ENCODE measurements at places on chromosomes 6 and 20.
A peak's percentile ranks its signal among the peaks of the same experiment; 100 is the strongest.

DNA sequence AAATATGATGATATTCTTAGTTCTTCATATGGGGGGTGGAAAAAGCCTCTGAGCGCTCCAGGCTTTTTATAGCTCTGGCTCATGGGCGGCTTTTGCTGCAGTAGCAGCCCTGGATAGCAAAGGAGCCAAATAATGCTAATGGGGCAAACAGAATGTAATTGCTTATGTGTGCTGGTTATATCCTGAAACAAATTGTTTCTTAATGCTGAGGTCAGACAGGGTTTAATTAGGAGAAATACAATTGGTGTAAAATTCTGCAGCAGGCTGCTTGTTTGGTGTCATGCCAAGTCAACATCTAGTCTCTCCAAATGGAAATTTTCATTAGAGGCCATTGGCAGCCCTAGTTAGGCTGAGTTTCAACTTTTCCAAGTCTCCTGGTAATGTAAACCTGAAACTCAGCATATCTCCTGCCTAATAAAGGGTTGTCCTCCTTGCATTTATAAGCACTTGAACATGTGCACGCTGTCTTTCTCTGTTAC lies 530.1 kb upstream of the NOX3 start:
- DNase-seq: no peak

DNA sequence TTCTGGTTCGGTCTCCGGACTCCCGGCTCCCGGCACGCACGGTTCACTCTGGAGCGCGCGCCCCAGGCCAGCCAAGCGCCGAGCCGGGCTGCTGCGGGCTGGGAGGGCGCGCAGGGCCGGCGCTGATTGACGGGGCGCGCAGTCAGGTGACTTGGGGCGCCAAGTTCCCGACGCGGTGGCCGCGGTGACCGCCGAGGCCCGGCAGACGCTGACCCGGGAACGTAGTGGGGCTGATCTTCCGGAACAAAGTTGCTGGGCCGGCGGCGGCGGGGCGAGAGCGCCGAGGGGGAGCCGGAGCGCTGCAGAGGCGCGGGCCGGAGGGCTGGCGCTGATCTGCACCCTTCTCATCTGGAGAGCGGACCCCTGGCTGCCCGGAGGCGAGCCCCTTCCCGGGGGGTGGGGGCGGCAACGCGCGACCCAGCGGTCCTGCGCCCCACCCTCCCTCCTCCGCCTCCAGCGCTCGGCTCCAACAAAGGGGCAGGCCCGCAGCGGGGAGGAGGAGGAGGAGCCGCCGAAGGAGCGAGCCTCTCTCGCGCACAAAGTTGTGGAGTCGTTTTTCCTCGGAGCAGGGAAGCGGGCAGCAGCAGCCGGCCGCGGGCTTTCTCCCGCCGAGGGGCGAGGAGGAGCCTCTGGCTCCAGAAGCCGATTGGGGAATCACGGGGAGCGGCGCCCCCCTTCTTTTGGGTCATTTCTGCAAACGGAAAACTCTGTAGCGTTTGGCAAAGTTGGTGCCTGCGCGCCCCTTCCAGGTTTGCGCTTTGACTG lies at the start of gene UTRN:
Gene UTRN (plus strand): TSS at position 553 of the 765 bp plus-strand sequence. CDS start 6,494 bp downstream, outside the sequence.
- peak; percentile 69 for DNase-seq

- no peak for DNase-seq
Observed at GRCh38 chr20:12875510-12875909, 133.3 kb upstream of the SPTLC3 start.

- DNase-seq: no peak
Observed at GRCh38 chr6:100923481-100924165, 42.5 kb upstream of the ASCC3 start.

DNA sequence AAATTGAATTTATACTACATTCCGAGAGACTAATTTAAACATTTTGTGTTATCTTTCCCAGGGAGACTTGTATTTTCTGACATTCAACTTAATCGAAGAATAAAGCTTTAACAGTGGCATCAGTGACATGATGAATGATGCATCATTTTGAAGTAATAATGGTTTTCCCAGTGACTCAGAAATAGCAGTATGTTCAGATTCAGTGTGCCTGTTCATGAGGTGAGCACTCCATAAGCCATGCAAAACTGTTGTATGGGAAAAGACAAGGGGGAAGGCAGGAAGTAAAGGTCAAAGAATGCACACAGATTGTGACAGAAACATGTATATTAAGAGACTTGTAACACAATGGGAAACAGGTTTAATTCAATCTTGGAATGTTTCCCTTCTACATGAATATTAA lies 1348.2 kb upstream of the GJE1 start:
- no peak for DNase-seq

- DNase-seq: no peak
Observed at GRCh38 chr6:39313526-39314272, 520 bp downstream of the KCNK17 start.

GRCh38 chr6:26158581-26159356 lies 71.5 kb downstream of the HFE start:
- no peak for DNase-seq

DNA sequence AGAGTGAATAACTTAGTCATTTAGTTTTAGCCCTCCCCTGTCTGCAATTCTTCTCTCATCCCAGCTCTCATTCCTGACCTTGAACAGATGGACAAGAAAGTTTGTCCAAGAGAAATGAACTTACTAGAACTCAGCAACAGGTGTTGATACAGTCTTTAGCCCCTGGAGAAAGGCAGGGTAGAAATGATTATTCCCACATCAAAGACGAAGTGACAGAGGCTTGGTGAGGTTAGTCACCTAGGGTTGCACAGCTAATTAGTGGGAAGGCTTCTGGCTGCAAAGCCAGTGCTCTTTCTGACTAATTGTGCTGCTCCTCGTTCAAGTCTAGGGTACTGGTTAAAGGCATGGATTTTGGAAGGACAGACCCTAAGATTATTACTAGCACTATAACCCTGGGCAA lies 4.5 kb downstream of the ZDHHC14 start:
- DNase-seq: no peak

DNA sequence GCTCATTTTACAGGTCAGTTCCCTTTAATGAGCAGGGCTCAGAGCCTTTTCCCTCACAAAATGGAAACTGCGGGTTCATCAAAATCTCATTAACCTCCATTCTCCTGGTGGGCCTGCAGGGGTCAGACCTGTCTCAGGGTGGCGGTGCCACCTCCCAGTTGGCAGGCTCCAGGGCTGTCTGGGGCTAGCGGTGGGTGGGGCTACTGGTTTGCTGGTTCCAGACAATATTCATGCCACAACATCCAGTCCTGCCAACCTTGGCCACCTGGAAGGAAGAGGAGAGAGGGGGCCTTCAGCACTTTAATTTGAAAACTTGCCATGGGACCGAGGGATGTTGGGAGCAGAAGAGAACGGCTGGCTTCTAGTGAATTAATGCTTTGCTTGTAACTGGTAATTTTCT lies 41.9 kb upstream of the CTNNBL1 start:
- no peak for DNase-seq

DNA sequence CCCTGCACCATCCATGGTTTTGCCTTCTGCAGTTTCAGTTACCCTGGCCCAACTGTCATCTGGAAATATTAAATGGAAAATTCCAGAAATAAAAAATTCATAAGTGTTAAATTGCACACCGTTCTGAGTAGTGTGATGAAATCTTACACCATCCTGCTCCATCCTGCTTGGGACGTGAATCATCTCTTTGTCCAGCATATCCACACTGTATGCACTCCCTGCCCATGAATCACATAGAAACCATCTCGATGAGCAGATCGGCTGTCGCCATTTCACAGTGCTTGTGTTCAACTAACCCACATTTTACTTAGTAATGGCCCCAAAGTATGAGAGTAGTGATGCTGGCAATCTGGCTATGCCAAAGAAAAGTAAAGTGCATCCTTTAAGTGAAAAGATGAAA lies 105.9 kb upstream of the ID4 start:
- DNase-seq: no peak

- no peak for DNase-seq
Observed at GRCh38 chr6:117396228-117396627, 29.5 kb downstream of the ROS1 start.

DNA sequence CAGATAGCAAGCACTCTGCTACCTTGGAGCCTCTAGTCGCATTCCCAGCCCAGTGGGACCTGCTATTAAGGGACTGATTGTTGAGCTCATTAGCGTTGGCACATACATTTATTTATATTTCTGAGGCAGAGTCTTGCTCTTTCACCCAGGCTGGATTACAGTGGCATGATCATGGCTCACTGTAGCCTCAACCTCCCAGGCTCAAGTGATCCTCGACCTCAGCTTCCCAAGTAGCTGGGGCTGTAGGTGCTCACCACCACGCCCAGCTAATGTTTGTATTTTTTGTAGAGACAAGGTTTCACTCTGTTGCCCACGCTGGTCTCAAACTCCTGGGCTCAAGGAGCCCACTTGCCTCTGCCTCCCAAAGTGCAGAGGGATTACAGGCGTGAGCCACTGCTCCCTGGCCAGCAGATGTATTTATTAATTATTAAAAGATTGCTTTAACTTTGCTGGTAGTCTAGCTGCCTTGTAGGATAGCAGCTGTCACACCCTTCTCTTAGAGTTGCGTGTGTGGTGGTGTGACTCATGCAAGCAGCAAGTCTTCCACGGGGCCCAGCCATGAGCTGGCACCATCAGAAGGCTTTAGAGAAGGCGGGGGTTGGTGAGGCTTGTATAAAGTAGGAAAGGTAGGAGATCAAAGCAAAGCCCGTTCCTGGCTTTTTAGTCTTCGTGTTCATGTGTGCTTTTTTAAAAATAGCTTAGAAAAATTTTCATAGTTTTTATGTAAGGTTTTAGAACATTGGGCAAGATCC lies 16.5 kb downstream of the ACTR5 start:
- DNase-seq: no peak

DNA sequence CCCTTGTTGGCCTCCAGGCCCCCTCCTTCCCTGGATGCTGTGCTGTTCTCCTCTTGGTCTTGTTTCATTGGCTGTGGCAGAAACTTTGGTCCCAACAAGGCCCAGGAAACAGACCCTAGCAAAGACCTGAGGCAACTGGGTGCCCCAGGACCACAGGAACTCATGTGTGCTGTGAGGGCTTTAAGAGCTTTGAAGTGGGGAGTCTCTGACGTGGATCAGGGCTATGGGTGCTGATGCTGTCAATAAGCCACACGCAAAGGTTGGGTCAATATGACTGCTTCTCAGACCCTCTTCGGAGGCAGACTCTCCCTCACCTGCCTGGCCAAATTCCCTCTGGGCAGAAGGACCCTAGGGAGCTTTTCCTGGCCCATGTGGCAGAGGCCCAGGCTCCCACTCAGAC lies 91.5 kb upstream of the MLN start:
- no peak for DNase-seq

DNA sequence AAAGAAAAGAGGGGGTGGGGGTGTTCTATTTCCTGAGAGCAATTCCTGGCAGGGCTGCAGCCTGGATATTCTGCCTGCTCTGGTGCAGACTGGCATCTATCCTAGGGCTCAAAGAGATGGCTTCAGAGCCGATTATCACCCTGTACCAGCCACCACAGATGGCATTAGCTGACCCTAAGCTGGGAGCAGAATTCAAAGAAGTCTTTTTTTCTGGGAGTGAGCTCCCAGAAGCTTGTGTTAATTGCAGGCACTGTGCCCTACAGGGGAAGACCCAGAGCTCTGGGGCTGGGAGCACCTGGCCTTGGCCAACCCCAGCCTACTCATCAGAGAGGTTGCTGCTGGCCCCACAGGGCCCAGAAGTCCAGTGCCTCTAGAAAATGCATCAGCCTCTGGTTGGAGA lies 85.9 kb downstream of the PXDC1 start:
- peak; percentile 37 for DNase-seq

- no peak for DNase-seq
Observed at GRCh38 chr6:44253307-44254101, 3.8 kb downstream of the SLC35B2 start.

- no peak for DNase-seq
Observed at GRCh38 chr20:64048402-64049044, 916 bp downstream of the SOX18 start.

DNA sequence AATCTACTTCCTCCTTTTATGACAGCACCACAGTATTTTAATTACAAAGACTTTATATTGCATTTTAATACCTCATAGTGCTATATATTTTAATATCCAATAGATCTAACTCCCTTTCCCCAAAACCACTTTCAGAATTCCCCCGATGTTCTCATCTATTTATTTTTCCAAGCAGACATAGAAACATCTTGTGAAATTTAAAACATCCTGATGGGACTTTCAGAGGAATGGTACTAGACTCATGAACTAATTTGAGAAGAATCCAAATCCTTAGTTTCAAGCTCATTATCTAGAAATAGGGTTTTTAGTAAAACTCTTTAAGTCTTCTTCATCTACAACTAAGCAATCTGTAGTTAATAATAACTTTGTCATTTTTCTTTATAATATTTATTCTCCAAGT lies 97.0 kb downstream of the TRERF1 start:
- DNase-seq: no peak

- no peak for DNase-seq
Observed at GRCh38 chr20:44342248-44342647, 5.4 kb downstream of the R3HDML start.

- DNase-seq: no peak
Observed at GRCh38 chr6:165417278-165417865, 108.0 kb upstream of the C6orf118 start.

DNA sequence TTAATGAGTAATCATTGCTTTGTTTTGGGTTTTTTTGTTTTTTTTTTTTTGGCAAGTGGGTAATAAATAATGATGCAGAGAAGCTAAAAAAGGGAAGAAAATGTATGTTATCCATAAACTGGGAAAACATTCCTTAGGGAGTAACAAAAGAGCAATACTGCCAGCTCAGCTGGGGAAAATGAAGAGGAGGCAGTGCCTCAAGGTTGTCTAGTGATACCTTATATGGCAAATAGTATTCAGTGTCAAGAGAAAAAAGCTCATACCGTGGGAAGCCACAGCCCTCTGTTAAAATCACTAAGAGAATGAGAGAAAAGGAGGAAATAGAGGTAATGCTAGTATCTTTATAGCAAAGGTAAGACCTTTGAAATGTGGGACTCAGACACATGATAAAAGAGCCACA lies 47.1 kb upstream of the SMLR1 start:
- DNase-seq: no peak

GRCh38 chr6:56025795-56026194 lies 150.4 kb upstream of the BMP5 start:
- no peak for DNase-seq

GRCh38 chr20:35286077-35286898 lies 1.7 kb upstream of the EIF6 start:
- DNase-seq: no peak

DNA sequence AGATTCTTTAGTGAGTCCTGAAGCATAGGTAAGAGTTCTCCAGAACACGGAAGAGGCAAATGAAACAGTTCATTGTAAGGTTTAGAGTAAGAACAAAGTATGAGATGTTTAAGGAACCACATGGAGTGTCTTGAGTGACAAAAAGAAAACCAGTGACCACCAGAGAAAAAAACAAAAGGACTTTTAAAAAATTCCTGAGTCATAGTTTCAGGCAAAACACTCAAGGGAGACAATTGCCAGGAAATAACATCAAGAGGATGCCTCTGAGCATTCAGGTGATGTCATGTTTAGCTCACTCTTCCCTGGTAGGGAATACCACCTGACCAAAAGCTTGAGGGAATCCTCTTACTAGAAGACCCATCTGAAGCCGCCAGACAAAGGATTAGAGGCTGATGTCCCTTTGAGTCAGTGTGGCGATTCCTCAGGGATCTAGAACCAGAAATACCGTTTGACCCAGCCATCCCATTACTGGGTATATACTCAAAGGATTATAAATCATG lies 110.3 kb downstream of the COL19A1 start:
- no peak for DNase-seq

GRCh38 chr6:39882531-39882899 lies 51.7 kb downstream of the MOCS1 start:
- no peak for DNase-seq

GRCh38 chr20:5932796-5933195 lies 17.5 kb downstream of the TRMT6 start:
- peak; percentile 41 for DNase-seq

GRCh38 chr6:5142915-5143314 lies 57.8 kb downstream of the PPP1R3G start:
- DNase-seq: no peak

GRCh38 chr6:27873021-27873940 lies 38.9 kb downstream of the OR2B2 start:
- peak; percentile 38 for DNase-seq
